ENCODE measurements at places on chromosomes 16 and 17.

DNA sequence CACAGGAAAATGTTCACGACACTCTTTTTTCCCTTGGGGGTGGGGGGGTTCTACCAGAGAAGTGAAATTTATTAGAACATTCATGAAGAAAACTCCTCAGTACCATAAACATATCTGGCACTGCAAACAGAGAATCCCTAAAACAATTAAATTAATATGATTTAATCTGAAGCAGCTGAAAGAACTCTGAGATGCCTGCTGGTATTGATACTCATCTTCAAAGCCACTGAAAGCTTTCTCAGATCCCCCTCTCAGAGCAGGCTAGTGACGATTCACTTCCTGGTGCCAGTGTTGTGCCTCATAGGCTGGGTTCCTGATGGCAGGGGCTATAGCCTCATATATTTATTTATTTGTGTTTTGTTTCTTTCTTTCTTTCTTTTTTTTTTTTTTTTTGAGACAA, 52.7 kb downstream of the MYH10 start:
- no peak for DNase-seq

DNA sequence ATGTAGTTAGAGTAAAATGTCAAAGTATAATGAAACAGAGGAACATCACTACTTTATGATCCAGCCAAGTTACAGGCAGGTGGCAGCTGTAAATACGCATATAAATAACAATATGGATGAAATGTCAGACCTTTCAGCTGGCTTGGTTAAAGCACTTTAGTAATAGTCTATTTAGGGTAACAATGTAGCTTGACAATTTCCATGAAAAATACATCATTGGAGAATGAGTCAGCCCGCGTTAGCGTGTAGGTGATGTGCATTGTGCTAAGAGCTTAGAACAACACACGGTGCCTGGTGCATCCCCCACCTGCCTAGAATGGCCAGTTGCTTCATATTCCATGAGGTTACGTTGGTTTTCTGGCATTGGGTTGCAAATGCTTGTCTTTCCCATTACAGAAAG, 119.4 kb downstream of the RBFOX1 start:
- DNase-seq, result no peak

GRCh38 chr17:40545660-40546059, 19.6 kb downstream of the CCR7 start:
- no peak for DNase-seq

GRCh38 chr16:49081086-49081485, 200.6 kb downstream of the CBLN1 start:
- no peak for DNase-seq

- DNase-seq, result no peak
Observed at GRCh38 chr16:14187517-14188338, 116.6 kb downstream of the MRTFB start.

GRCh38 chr17:69547947-69548346, 133.4 kb downstream of the MAP2K6 start:
- no peak for DNase-seq

DNA sequence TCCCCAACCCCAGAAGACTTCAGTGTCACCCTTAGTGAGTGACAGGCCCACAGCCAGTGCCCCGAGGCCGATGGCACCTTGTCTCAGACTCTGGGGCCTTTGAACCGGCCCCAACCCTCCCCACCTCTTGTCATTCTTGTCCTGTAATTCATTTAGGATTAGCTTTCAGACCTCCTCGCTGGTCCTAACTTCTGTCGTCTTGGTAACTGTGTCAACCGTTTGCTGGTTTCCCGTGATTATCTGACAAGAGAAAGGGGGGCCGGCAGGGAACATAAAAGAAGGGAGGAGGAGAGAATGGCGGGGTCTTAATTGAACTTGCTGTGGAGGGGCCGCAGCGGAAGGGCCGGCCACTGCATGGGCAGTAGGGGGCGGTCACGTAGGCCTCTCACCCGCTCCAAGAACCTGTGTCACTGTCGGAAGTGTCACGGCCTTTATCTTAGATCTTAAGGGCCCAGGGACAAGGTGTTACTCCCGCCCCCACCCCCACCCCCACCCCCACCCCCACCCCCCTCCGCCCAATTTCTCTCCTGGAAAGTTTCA, 46.5 kb upstream of the GSE1 start:
- DNase-seq, result no peak

DNA sequence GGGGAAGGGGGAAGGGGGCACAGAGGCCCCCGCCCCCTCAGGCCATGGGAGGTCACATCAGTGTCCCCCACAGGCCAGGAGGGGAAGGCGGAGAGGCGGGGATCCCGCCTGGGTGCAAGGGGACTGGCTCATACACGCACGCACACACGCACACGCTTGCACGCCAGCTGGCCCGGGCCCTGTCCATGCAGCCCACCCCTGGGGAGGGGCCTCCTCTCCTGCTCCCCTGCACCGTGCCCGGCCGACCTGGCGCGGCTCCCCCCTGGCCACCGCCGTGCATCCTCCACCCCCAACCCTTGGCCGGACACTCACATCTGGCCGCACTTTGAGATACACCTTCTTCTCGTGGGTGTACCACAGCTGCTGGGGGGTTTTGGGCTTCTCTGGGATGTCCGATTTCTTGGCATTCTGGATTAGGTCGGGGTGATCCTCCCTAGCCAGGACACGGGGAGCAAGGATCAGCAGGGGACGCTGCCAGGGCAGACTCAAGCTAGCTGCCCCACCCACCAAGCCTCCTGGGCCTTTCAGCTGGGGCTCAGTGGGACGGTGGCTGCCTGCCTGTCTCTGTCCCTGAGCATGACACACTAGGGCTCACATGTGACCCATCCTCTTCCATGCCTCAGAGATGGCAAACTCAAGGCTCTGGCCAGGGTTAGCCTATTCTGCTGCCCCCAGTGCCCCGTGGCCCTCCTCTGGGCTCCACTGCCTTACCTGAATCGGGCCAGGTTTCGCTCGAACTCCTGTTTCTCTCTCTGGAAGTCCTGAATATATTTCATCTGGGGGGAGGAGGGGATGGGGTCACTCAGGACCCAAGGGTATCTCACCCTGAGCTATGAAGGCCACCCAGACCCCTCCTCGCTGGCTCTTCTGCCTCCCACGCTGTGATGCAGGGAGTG, 6.7 kb downstream of the UBTF start:
- no peak for DNase-seq

DNA sequence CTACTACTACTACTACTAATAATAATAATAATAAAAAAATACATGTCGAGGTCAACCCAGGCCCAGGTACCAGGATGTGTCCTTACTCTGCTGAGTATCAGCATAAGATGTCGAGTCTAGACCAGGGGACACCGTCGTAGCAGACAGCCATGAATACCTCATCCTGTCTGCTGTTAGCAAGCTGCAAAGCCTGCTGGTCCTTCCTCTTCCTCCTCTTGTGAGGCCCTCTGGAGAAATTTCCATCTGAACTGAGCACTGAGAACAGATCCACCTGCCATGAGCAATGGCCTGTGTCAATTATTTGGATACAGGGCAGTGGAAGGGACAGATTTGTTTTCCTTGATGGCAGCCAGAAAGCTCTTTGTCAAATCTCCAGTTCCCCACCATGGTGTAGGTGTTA, 168.5 kb downstream of the XYLT1 start:
- DNase-seq, result no peak

- no peak for DNase-seq
Observed at GRCh38 chr16:57859331-57859730, 57.0 kb upstream of the KIFC3 start.

DNA sequence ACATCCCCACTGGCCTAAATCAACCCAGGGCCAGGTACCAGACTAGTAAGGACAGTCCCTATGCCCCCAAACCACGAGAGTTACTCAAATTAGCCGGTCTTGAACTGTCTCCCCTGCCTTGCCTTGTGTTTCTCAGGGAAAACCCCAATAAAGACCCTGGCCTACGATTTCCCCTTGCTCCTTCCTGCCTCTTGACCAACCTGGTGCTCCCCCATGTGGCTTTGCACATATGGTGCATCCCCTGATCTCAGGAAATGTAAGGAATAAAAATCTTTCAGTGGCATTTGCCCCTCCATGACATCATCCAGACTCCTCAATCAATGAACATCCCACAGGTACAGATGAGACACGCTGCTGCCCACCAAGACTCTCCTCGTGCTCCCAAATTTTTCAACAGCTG, 87.9 kb downstream of the ZNF18 start:
- DNase-seq, result no peak

DNA sequence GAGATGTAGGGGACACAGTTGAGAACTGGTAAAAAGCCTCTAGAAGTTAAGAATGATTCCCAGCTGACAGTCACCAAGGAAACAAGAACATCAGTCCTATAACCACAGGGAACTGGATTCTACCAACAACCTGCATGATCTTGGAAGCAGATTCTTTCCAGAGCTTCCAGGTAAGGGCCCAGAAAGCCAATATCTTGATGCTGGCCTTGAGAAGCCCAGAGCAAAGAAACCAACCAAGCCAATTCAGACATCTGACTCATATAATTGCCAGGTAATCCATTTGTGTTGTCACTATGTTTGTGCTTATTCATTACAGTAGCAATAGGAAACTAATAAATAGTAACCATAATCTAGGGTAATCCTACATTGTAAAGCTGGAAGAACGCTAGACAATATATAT, 81.6 kb downstream of the CACNG1 start:
- DNase-seq, result no peak

GRCh38 chr17:81665205-81666091, 957 bp downstream of the OXLD1 start:
- DNase-seq, result no peak
